ENCODE measurements at places on chromosomes 7 and 10.

DNA sequence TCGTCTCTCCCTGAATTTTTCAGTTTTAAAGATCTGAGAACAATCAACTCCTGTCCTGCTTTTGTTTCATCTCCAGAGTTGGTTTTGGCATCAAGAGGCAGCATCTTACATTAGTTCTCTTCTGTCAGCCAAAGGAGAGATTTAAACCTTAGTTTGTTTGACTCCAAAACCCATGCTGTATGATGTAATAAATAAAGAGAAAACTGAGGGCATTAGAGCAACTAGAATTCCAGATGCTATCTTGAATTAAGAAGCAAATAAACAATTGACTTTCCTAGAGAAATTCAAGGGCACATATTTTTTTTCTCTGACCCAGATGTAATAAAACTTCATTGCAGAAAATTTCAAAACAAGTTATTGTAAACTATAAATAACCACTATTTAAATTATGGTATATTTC lies 54.4 kb downstream of the INHBA start:
- no peaks in the 10 kb centered on the region for H3K4me1 ChIP-seq
- no peak overlapping the region for H3K27ac ChIP-seq
- no peaks in the 10 kb centered on the region for H3K27me3 ChIP-seq

DNA sequence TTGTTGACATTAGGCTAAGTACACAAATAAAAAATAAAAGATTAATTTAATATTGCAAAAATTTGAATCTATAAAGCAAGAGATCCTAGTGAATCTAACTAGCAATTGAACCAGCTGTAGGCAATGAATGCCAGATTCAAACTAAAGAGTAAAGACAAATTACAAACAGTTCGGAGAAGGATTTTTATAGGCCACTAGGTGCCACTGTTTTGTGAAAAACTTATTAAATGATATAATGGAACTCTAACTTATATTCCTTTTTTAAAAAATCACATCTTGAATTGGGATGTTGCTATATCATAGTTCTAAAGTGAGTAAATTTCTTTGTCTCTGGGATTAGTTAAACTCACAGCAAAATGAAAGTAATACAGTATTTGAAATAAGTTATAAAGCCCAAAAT lies 39.1 kb upstream of the GNAI1 start:
- no peak overlapping the region for H3K4me3 ChIP-seq
- no peak for DNase-seq
- H3K27me3 ChIP-seq, result no peaks in the 10 kb centered on the region
- no peak overlapping the region for H3K27ac ChIP-seq

DNA sequence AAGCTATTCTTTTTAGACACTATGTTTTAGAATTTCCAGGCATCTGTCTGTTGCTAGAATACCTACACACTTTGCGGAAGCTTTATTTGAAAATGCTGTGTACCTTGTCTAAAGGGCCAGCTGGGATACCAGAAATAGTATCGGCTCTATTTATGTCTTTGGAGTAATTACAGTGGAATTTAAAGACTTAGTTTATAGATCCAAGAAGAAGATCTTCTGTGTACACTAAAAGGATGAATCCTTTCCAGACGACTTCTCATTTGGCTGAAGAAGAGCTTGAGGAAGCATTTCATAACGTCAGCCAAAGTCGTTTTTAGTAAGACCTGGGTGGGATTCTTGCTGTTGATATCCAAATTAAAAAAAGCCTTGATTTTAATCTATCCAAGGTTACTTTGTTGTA lies 365.9 kb downstream of the INHBA start:
- no peaks in the 10 kb centered on the region for H3K36me3 ChIP-seq
- H3K4me1 ChIP-seq, result no peaks in the 10 kb centered on the region
- H3K4me3 ChIP-seq, result no peak overlapping the region
- no peaks in the 10 kb centered on the region for H3K27me3 ChIP-seq

GRCh38 chr10:110445871-110446270 lies 51.8 kb upstream of the DUSP5 start:
- H3K27ac ChIP-seq, result no peak overlapping the region
- no peaks in the 10 kb centered on the region for H3K36me3 ChIP-seq
- H3K4me1 ChIP-seq, result peaks cover 9% of the 10 kb centered on the region
- DNase-seq, result peak; percentile 23
- no peaks in the 10 kb centered on the region for H3K27me3 ChIP-seq
- no peak overlapping the region for H3K4me3 ChIP-seq

- H3K27ac ChIP-seq, result no peak overlapping the region
- H3K27me3 ChIP-seq, result no peaks in the 10 kb centered on the region
- no peak for DNase-seq
- peaks cover 4% of the 10 kb centered on the region for H3K36me3 ChIP-seq
Measured at GRCh38 chr10:28054228-28054860, 55.5 kb upstream of the ODAD2 start.

- no peaks in the 10 kb centered on the region for H3K36me3 ChIP-seq
- H3K27ac ChIP-seq, result no peak overlapping the region
- H3K4me3 ChIP-seq, result no peak overlapping the region
- no peaks in the 10 kb centered on the region for H3K4me1 ChIP-seq
- no peak for DNase-seq
- no peaks in the 10 kb centered on the region for H3K27me3 ChIP-seq
Measured at GRCh38 chr7:46949270-46949931, 632.5 kb downstream of the TNS3 start.

DNA sequence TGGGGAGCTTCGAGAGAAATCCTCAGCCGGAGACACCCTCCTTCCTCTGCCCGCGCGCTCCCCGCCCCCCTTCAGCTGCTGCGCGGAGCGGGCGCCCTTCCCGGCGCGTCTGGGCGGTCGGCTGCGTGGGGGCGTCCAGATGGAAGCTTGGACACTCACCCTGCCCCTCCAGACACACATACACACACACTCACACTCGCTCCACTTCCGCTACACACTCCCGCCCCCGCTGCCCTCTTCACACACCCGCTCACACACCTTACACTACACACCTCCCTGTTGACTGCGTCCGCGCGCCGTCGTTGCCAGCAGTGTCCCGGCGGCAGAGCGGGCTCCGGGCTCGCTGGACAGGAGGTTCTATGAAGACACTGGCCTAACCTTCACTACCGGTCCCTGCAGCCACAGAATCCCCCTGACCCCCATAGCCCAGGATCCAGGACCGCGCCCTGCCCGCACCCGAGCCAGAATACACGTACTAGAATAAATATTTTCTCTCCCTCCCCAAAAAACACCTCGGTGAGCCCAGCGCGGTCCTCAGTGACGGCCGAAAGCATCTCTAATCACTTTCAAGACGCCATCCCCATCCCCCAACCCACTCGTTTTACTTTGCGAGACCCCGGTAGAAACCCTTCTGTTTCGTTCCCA lies 1.1 kb upstream of the EGR2 start:
- peak overlapping the region; percentile 88 for H3K4me3 ChIP-seq
- H3K4me1 ChIP-seq, result peaks cover 28% of the 10 kb centered on the region
- peak; percentile 86 for DNase-seq

DNA sequence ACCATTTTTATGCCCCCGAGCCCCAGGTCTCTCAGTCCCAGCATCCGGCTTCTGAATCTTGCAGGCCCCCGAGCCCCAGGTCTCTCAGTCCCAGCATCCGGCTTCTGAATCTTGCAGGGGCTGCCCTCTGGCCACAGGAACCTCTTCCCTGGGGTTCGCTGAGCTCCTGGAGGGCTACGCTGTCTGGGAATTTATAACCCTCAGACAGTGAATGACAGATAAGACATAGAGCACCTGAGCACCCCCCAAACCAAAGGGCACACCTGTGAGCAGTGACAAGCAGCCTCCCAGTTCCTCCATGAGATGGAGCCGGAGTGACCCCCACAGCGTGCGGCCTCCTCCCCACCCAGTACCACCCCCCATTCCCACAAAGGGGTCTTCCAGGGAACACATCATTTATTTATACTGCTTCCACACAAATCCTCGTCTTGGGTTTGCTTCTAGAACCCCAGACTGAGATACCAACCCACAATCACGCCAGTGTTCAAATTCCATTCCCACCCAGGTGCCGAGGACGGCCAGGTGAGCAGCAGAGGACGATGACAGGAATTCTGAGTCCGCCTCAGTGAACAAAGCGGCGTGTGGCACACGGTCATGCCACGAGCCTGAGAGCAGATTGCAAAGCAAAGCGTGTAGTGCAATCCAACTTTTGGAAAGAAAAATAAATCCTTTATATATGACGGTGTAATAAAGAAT lies 57.7 kb upstream of the FAM20C start:
- peaks cover 12% of the 10 kb centered on the region for H3K4me1 ChIP-seq
- no peaks in the 10 kb centered on the region for H3K36me3 ChIP-seq
- no peak overlapping the region for H3K27ac ChIP-seq
- H3K4me3 ChIP-seq, result no peak overlapping the region

DNA sequence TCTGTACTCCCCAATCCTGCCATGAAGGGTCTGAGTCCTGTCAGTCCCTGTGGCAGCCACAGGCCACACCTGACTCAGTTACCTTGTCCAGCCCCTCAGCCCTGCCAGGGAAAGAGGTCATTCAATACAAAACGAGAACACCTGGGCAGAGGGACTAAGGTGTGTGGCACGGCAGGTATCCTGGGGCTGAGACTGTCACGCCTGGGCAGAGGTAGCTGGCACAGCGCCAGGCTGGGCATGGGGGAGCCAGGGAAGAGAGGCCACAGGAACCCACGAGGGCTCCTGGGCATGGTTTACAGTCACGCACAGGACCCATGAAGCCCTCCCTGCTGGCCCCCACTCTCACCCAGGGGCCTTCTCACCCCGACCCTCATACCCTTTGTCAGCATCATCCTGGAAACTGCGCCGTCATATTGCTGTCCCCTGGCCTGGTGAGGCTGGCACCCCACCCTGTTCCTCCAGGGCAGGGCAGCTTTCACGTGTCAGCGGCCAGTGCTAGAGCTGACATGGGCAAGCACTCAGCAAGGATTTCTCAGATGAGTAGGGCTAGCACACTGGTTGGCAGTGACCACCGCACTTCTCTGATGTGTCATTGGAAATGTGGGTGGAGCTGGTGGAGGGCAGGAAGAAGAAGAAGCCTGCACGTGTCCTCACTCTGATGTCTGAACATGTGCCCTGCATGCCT lies 42.7 kb downstream of the LRRC18 start:
- peak overlapping the region; percentile 43 for H3K27ac ChIP-seq
- no peaks in the 10 kb centered on the region for H3K36me3 ChIP-seq
- peaks cover 12% of the 10 kb centered on the region for H3K4me1 ChIP-seq
- DNase-seq, result no peak
- no peaks in the 10 kb centered on the region for H3K27me3 ChIP-seq
- no peak overlapping the region for H3K4me3 ChIP-seq

- no peaks in the 10 kb centered on the region for H3K4me1 ChIP-seq
- no peak overlapping the region for H3K27ac ChIP-seq
- H3K36me3 ChIP-seq, result no peaks in the 10 kb centered on the region
- DNase-seq, result no peak
- H3K27me3 ChIP-seq, result no peaks in the 10 kb centered on the region
Measured at GRCh38 chr7:77395626-77396025, 20.5 kb downstream of the GSAP start.

Data from upper lobe of right lung (tissue), 1 donor.